NCI-H1105 treated with DMSO at 0.1 percent for 48 hours (cell line): ENCODE measurements at places on chromosomes 5 and 9.

GRCh38 chr9:86303316-86303975 is 21.1 kb upstream of the ISCA1 start:
- no peak for DNase-seq

DNA sequence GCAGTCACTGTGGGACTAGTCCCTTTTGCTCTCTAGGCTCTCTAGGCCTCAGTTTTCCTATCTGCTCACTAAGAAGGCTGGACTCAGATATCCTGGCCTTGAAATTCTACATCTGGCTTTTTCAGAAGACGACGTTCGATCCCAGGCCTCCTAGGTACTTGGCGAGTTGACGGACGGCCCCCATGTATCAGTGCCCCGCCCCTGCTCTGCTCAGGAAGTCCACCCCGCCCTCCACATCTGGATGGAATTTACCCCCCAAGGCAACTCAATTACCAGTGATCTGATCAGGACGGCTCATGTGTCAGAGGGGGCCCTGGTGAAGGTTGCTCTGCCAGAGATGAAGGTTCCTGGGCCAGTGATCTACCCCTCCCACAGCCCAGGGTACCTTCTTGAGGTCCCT is 44.1 kb upstream of the SYNPO start:
- no peak for DNase-seq

DNA sequence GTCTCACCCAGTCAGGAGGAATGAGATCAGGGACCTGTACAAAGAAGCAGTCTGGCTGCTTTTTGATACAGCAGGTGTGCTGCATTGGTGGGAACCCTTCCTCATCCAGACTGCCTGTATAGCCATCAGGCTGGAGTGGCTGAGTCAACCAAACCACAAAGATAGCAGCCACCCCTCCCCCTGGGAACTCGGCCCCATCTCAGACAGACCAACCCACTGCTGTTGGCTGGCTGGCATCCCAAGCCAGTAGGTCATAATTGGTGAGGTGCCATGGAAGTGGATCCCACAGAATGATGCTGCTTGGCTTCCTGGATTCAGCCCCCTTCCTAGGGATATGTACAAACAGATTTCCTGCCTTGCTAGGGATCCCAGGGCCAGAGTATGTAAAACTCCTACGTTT is 60.9 kb downstream of the YTHDC2 start:
- DNase-seq, result no peak

- DNase-seq, result no peak
Measured at GRCh38 chr9:13508086-13508485, 228.6 kb upstream of the MPDZ start.

GRCh38 chr5:66958980-66959641 is 237.5 kb downstream of the CD180 start:
- no peak for DNase-seq

- DNase-seq, result no peak
Measured at GRCh38 chr9:36078051-36078450, 41.3 kb downstream of the RECK start.
